ENCODE measurements at places on chromosomes 7 and 10.

- H3K4me3 ChIP-seq, result no peak overlapping the region
- H3K4me1 ChIP-seq, result no peaks in the 10 kb centered on the region
- no peak for DNase-seq
- H3K36me3 ChIP-seq, result no peaks in the 10 kb centered on the region
- no peaks in the 10 kb centered on the region for H3K27me3 ChIP-seq
- H3K27ac ChIP-seq, result no peak overlapping the region
These were observed 544.3 kb upstream of the MGMT start for GRCh38 chr10:128922619-128923196.

- no peak overlapping the region for H3K27ac ChIP-seq
- DNase-seq, result no peak
- no peaks in the 10 kb centered on the region for H3K4me1 ChIP-seq
- H3K4me3 ChIP-seq, result no peak overlapping the region
- H3K36me3 ChIP-seq, result no peaks in the 10 kb centered on the region
- H3K27me3 ChIP-seq, result no peaks in the 10 kb centered on the region
These were observed 142.2 kb upstream of the INSYN2A start for GRCh38 chr10:127338399-127339110.

DNA sequence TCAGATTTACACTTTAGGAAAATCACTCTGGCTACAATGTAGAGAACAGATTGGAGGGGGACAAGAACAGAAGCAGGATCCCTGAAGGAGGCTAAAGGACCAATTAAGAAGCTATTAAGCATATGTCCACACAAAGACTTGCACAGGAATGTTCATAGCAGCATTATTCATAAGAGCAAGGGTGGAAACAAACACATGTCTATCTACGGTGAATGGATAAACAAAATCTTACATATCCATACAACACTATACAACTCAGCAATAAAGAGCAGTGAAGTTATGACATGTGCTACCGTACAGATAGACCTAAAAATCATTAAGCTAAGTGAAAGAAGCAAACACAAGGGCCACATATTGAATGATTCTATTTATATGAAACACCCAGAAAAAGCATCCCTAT, 10.4 kb downstream of the CHCHD3 start:
- no peak overlapping the region for H3K27ac ChIP-seq
- no peak for DNase-seq
- H3K4me1 ChIP-seq, result peaks cover 28% of the 10 kb centered on the region
- H3K27me3 ChIP-seq, result no peaks in the 10 kb centered on the region
- peaks cover 48% of the 10 kb centered on the region for H3K36me3 ChIP-seq
- no peak overlapping the region for H3K4me3 ChIP-seq

DNA sequence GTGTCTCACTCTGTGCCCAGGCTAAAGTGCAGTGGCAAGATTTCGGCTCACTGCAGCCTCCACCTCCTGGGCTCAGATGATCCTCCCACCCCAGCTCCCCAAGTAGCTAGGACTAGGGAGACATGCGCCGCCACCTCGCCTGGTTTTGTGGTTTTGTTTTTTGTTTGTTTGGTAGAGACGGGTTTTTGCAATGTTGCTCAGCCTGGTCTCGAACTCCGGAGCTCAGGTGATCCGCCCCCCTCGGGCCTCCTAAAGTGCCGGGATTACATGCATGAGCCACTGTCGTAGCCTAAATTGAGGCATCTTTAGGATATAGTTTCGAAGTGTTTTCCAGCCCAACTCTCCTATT, 781 bp downstream of the ZNF727 start:
- no peaks in the 10 kb centered on the region for H3K27me3 ChIP-seq
- DNase-seq, result no peak
- no peaks in the 10 kb centered on the region for H3K4me1 ChIP-seq
- H3K27ac ChIP-seq, result no peak overlapping the region

- no peaks in the 10 kb centered on the region for H3K27me3 ChIP-seq
- DNase-seq, result no peak
- H3K27ac ChIP-seq, result no peak overlapping the region
- H3K4me1 ChIP-seq, result peaks cover 21% of the 10 kb centered on the region
These were observed 110.2 kb downstream of the SRPK2 start for GRCh38 chr7:105278565-105278964.

DNA sequence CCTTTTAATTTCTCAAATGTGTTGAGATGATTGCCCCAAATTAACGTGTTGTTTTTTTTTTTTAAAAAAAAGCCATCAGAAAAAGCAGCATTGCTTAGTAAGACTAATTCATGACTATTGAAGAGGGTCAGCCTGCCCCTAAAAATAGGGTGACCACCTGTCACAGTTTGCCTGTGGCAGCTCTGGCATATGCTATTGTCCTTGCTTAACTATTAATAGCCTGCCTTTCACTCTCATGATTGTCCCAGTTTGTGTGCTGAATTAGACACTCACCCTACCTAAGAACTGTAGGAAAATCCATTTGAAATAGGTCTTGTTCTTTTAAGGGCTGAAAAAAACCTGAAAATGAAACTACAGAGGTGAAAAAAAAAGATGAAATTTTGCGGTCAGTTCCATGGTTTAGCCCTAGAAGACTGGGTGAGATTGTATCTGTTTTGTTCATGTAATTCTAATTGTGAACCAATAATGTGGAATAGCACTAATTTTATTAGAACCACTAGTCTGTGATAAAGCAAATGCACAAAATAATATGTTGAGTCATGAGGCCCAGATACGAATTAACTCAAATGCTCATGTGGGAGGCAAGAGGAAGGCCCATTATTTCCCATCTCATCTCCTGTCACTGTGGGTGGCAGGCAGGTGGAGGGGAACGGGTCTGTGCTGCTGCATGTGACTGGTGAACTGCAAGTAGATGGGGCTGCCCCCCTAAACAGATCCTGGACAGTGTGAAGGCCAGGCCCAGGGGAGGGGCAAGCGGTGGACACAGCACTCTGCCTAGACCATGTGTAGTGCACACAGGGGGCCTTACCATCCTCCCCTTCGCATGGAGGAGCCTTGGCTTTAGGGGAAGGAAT, 265.4 kb upstream of the NFE2L3 start:
- H3K27me3 ChIP-seq, result peaks cover 44% of the 10 kb centered on the region
- no peak overlapping the region for H3K27ac ChIP-seq
- H3K36me3 ChIP-seq, result no peaks in the 10 kb centered on the region
- no peak for DNase-seq
- H3K4me3 ChIP-seq, result no peak overlapping the region
- H3K4me1 ChIP-seq, result no peaks in the 10 kb centered on the region

DNA sequence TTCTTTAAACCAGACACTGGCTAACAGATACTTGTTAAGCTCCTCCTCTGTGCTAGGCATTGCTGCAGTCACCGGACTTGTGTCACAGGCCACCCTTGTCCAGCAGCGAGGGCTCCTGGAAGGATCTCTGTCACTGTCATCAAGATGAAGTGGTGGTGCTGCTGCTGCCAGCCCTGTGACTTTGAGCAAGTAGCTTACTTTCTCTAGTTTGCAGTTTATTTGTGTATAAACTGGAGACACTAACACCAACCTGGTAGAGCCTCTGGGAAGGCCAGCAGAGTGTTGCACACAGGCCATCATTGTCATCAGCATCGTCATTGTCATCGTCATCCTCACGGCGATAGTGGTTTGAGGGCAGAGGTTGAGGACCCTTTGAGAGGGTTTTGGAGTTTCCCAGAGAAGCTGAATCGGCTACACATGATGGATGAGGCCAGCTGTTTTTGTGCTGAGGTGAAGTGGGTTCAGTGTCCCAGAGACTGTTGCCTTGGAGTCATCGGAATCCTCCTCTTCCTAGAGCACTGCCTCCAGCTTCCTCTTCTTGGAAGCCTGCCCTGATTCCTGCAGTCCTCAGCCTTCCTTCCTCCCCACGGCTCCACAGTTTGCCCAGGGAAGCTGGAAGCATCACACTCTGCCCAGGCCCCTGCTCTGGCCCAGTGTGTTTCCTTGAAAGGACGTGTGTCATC, 128.4 kb downstream of the GRK5 start:
- no peak for DNase-seq
- no peaks in the 10 kb centered on the region for H3K27me3 ChIP-seq
- peaks cover 50% of the 10 kb centered on the region for H3K36me3 ChIP-seq
- H3K4me1 ChIP-seq, result peaks cover 6% of the 10 kb centered on the region

- no peaks in the 10 kb centered on the region for H3K36me3 ChIP-seq
- no peak overlapping the region for H3K4me3 ChIP-seq
- no peak overlapping the region for H3K27ac ChIP-seq
- peaks cover 58% of the 10 kb centered on the region for H3K27me3 ChIP-seq
- no peak for DNase-seq
These were observed 3.1 kb downstream of the SH3PXD2A start for GRCh38 chr10:103852189-103852711.

- no peak for DNase-seq
- peaks cover 9% of the 10 kb centered on the region for H3K4me1 ChIP-seq
- no peak overlapping the region for H3K27ac ChIP-seq
- H3K36me3 ChIP-seq, result no peaks in the 10 kb centered on the region
- H3K4me3 ChIP-seq, result no peak overlapping the region
These were observed 136.2 kb downstream of the PRPF18 start for GRCh38 chr10:13722747-13723653.

DNA sequence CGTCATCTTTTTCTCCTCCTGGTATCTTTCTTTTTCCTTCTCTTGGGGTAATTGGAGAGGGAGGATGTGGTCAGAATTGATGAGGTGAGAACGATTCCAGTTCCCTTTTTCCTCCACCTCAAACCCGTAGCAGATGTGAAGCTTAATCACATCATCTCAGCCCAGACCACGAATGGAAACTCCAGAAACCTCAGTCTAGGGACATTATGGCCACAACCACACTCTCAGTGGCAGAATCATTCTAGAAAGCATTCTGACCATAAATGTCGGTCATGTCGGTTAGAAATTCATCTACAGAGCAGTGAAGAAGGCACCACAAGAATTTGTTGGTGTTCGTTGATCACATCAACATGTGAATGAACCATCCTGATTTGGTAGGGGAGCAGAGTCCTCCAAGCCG, 78.7 kb downstream of the GATA3 start:
- H3K4me3 ChIP-seq, result no peak overlapping the region
- no peak for DNase-seq
- no peak overlapping the region for H3K27ac ChIP-seq
- peaks cover 6% of the 10 kb centered on the region for H3K4me1 ChIP-seq
- H3K36me3 ChIP-seq, result no peaks in the 10 kb centered on the region

DNA sequence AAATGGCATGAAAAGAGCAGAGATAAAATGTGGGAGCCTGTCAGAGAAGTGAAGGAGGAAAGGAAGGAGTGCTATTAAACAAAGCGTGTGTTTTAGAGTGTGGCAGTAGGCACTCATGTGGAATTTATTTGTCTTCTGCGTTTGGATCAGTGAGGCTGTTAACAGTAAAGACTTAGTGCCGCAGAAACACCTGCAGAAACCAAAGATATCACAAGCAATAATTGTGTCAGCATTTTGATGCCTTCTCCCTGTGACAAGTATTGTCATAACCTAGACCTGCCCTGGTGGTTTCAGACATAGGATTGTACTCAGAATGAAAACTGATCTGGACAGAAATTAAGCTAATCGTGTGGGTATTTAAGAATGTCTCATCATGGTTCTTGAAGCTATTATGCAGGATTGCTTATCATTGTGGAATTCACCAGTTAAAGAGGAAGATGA, 191.0 kb downstream of the CAMK1D start:
- no peaks in the 10 kb centered on the region for H3K27me3 ChIP-seq
- no peak for DNase-seq
- H3K27ac ChIP-seq, result no peak overlapping the region

- H3K4me1 ChIP-seq, result peaks cover 24% of the 10 kb centered on the region
- no peaks in the 10 kb centered on the region for H3K36me3 ChIP-seq
- DNase-seq, result peak; percentile 39
- peak within 1 kb of the TSS; percentile 76 for H3K4me3 ChIP-seq
- no peak within 1 kb of the TSS for H3K27ac ChIP-seq
- peaks cover 26% of the 10 kb centered on the region for H3K27me3 ChIP-seq
These were observed at the start of gene FLNC for GRCh38 chr7:128830231-128831177. Gene FLNC, plus strand, starts transcription at chr7:128830406. Its CDS starts 232 bp downstream, at chr7:128830638.

GRCh38 chr10:70162151-70162891, 8.0 kb downstream of the SAR1A start:
- H3K4me1 ChIP-seq, result peaks cover 49% of the 10 kb centered on the region
- H3K36me3 ChIP-seq, result peaks cover 65% of the 10 kb centered on the region
- no peak overlapping the region for H3K4me3 ChIP-seq
- DNase-seq, result no peak

DNA sequence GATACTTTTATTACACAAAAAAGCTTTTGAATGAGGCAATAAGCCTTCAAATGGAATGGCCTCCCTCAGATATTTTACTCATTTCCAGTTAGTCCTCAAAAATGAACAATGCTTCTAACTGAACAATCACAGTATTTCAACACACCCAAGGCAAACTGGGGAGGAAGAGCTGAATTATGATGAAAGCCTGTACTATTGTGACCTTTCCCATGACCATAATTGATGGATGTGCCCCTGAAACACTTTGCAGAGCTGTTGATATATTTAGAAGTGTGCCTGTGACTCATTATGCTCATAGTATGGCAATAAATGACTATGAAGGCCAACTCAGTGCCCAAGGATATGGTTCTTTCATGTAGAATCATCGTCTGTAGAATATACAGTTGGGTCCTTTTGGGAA, 248.1 kb downstream of the AHR start:
- H3K27ac ChIP-seq, result no peak overlapping the region
- H3K4me3 ChIP-seq, result no peak overlapping the region
- H3K4me1 ChIP-seq, result no peaks in the 10 kb centered on the region
- no peaks in the 10 kb centered on the region for H3K27me3 ChIP-seq
- H3K36me3 ChIP-seq, result no peaks in the 10 kb centered on the region

DNA sequence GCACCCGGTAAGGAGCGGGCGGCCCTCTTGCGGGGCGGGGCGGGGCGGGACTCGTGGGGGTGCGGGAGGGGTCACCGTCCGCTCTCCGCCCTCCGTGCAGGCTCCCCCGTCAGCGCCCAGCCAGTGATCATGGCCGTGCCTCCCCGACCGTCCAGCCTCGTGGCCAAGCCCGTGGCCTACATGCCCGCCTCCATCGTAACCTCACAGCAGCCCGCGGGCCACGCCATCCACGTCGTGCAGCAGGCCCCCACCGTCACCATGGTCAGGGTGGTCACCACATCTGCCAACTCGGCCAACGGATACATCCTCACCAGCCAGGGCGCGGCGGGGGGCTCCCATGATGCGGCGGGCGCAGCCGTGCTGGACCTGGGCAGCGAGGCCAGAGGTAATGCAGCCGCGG, 16.2 kb upstream of the AP5Z1 start:
- H3K36me3 ChIP-seq, result peaks cover 77% of the 10 kb centered on the region
- H3K4me3 ChIP-seq, result no peak overlapping the region
- H3K27ac ChIP-seq, result no peak overlapping the region
- H3K27me3 ChIP-seq, result no peaks in the 10 kb centered on the region
- no peak for DNase-seq

DNA sequence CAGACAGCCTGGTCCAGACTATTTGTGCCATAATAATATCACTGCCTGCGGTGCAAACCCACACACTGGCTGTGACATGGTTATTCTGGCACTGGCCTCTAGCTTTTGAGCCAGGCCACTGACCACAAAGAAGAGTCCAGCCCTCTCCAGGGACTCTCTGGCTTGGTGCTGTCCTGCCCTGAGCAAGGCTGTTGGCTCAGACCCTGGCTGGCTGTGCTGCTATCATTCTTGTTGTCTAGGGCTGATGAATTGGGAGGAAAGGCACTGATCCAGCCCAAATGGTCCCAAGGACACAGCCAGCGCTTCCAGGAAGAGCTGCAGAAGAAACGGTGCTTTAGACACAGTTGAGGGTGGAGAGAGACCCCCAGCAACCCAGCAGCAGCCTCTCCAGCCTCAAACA, 80.8 kb downstream of the TMEM130 start:
- H3K36me3 ChIP-seq, result no peaks in the 10 kb centered on the region
- H3K4me1 ChIP-seq, result no peaks in the 10 kb centered on the region
- H3K27ac ChIP-seq, result no peak overlapping the region
- H3K27me3 ChIP-seq, result peaks cover 25% of the 10 kb centered on the region
